ENCODE measurements at places on chromosomes 1 and 21. TPM values are rescaled to one million over a fixed set of nuclear protein-coding genes. Genes with fewer than 3 reads are reported as not detected.
A peak's percentile ranks its signal among the peaks of the same experiment; 100 is the strongest.

DNA sequence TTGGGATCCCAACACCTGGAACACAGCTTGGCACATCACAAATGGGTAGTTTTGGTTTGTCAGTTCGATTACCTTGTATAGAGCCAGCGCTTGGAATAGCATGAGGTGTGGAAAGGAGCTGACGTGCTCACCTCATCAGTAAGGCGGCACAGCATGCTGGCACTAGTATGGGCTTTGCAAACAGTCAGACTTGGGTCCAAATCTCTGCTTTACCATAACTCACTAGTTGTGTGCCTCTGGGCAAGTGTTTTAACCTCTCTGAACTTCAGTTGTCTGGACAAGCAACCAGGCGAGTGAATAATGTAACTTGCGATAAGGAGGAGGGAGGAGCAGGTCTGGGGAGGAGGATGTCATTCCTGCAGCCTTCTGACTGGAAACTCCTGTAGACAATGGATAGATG, 26.3 kb upstream of the NEK2 start:
- DNase-seq, result no peak

GRCh38 chr21:45538381-45539045, 3.7 kb downstream of the SLC19A1 start:
- DNase-seq, result no peak

Gene SPOCD1
- not detected for total RNA-seq

Gene BMP8A
- 0.27 TPM for total RNA-seq

GRCh38 chr1:117120774-117121588, 568 bp downstream of the TRIM45 start:
- DNase-seq, result peak; percentile 5

DNA sequence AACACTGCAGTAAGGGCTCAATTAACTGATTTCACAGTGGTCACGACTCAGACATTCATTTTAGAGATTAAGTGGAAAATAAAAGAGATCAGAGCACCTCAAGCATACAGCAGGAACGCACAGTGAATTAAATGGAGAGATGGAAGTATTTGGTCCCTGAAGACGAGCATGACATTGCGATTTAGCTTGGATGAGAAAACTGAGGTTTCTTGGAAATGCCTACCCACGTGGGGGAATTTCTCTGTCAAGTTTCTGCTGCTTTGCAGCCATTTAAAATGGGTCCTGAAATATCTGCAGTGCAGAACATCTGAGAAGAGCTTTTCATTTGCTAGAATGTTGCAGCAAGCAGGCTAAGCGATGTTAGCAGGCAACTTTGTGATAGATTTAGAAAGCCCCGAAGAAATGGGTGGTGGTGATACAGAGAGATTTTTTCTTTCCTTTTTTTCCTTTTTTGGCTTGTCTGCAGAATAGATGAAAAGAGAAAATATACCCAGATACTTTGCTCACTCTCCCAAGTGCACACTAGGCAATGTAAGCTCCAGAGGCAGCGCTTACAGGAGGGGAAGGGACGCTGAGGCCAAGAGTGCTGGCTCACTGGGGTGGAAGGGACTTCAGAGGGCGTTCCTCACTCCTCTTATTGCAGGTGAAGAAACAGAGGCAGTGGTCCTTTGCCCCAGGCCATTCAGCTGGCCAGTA, 258.0 kb downstream of the KCNJ6 start:
- DNase-seq, result no peak

Gene LCE1E
- not detected for total RNA-seq

Gene MFAP2
- total RNA-seq, result 17.7 TPM
